ENCODE measurements at places on chromosomes 11 and 22.
A peak's percentile ranks its signal among the peaks of the same experiment; 100 is the strongest.

DNA sequence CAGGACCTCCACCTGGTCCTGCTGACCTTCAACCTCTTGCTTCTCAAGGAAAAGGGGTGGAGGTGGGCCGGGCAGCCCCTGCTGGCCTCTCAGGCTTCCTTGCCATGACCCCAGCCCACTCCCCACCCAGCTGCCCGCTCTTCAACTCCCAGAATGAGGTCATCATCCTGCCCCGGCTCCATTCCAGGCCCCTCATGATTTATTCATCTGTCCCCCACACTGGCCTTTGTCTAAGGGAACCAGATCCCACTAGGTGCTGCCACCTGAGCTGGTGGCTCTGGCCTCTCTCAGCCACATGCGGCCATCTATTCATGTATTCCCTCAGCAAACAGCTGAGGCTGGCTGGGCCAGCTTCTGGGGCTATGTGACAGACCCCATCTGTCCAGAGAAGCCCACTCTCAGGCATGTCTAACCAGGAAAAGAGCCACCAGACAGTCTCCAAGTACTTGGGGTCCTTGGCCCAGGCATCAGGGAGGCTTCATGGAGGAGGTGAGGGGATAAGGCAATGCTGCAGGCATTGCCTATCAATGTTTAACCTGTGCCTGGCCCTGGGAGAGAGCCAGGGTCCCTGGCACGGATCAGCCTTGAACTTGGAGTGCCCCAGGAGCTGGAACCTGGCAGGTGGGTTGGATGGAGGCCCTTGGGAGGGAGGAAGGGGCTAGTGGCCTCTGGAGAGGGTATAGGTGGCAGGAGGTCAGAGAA is 2.2 kb upstream of the CABP2 start:
- DNase-seq, result no peak

DNA sequence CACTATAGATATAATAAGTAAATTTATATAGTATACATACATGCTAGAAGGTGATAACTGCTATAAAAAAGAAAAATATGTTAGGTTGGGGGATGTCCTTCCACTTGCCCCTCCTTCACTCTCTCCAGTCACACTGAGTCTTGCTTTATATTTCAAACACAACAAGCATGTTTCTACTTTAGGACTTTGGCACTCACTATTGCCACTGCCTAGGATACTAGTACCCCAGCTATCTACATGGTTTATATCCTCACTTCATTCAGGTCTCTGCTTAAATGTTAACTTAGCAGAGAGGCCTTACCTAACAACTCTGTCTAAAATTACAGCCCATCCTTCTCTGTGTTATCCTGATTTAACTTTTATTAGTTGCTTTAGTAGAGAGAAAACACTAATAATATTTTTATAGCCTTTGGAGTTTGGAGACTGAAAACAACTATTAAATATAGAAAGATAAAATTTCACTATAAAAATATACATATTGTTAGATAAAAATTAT is 39.1 kb upstream of the B3GNT6 start:
- DNase-seq, result no peak

- DNase-seq, result no peak
These were observed 31.1 kb downstream of the TMEM45B start for GRCh38 chr11:129846508-129847335.

DNA sequence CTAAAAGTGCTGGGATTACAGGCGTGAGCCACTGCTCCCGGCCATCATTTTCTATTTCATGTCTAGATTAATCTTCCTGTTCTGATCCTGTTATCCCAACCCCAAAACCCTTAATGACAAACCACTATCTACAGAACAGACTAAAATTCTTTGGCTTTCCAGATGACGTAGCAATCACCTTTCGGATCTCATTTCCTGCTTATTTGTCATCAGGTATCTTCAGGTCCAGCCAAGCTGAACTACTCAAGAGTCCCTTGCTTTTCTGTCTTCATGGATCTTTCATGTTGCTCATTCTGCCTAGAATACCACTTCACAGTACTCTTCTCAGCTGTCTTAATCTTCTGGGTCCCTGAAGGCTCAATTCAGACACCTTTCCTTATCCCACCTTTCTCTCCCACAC is 27.4 kb upstream of the IPO7 start:
- DNase-seq, result no peak

DNA sequence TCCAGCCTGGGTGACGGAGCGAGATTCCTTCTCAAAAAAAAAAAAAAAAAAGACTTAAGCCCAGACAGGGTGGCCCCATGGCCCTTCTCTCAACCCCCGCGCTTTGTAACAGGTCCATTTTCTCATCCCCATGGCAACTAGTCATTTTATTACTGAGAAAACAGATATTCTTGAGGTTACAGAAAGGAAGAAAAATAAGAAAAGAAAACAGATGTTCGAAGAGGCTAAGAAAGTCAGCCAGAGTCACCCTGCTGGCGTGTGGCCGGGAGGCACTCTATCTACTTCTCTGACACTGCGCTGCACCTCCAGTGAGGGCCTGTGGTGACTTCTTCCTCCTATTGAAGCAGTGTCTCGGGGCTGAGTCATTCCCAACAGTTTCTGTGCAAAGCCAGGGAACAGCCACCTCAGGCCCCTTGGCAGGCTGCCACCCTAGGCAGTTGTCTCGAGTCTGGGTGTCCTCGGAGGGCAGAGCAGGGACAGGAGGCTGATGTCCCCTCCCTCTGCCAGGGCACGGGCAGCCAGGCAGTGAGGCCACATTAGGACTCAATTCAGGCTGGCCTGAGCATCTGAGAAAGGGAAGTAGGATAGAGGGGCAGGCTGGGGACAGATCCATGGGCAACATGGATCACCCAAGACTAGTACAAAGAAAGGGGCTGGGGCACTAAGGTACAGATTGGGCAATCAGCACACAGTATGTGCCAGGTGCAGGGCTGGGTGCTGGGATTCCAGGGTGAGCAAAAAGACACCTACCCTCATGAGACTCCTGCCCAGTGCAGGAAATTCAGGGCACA is 16.4 kb upstream of the SYVN1 start:
- peak; percentile 72 for DNase-seq

GRCh38 chr11:15101072-15101709 is 13.5 kb upstream of the INSC start:
- peak; percentile 59 for DNase-seq

- no peak for DNase-seq
These were observed 23.7 kb downstream of the ADAMTS8 start for GRCh38 chr11:130404727-130405126.

DNA sequence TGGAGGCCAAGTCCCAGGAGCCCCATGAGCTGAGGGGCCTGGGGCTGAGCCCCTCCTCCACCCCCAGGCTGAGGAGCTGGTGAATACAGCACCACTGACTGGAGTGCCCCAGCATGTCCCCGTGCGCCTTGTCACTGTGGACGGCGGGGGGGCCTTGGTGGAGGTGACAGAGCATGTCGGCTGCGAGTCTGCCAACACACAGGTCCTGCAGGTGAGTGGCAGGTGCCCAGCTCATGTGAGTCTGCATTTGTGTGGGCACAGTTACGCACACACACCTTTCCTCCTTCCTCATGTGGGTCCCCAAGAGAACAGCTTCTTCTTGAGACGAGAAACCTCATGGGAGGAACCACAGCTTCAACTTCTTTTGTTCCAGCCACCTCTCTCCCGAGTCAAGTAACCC is 7.7 kb downstream of the TMEM132A start:
- DNase-seq, result peak; percentile 35

DNA sequence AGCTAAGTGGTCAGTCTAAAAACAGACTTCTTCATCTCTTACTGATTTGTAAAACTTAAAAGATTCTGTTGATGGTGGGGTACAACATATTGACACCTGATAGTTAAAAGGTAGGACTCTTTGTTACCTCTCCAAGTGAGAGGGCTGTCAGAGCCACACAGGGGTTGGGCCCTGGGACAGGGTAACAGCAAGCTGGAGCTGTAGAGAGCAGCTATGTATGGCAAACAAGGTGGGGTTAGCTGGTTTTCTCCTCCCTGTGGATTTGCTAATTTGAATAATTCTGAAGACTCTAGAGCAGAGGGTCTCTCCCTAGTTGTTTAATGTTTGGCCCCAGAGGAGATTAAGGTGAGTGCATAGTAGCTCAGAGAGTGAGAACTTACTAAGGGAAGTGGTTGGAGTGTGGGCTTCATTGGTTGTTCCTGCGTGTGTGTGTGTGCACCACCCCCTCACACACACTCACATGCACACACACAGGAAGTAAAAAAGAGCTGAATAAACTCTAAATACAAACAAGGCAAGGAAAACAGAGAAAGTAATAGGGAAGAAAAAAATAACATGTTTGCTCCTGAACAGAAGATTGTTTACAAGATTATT is 9.2 kb upstream of the GAS2 start:
- DNase-seq, result no peak

Measured in dorsolateral prefrontal cortex (tissue), 122 donors.